AG04450 (cell line): ENCODE measurements at places on chromosomes 1 and 21.

DNA sequence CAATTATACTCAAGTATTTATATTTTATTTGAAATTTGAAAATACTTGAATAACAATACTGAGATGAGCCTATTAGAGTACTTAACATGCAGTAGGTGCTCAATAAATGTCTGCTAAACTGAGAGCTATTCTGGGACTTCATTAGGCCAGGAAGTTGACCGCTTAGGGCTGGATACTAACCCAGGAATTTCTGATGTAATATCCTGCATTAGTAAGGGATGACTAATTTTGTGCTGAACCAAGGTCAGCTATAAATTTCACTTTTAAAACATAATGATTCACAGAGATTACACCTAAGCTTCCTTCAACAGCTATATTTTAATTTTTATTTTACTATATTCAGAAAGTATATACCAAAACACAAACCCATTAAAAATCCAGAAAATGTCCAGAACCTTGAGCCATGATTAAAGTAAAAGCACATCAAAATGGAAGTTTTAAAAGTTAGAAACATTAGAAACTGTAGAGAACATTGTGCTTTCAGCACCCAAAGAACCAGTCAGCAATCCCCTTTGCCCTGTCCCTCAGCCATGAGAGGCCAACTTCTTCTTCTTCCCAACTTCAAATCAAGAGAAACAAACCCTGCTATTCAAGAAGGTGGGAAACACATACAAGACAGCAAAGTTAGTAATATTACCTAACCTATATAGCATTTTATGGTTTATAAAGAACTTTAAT lies 35.4 kb downstream of the WNT2B start:
- peak; percentile 63 for DNase-seq

- DNase-seq: peak; percentile 2
Measured at GRCh38 chr21:28485301-28486022, 507.2 kb downstream of the LTN1 start.

DNA sequence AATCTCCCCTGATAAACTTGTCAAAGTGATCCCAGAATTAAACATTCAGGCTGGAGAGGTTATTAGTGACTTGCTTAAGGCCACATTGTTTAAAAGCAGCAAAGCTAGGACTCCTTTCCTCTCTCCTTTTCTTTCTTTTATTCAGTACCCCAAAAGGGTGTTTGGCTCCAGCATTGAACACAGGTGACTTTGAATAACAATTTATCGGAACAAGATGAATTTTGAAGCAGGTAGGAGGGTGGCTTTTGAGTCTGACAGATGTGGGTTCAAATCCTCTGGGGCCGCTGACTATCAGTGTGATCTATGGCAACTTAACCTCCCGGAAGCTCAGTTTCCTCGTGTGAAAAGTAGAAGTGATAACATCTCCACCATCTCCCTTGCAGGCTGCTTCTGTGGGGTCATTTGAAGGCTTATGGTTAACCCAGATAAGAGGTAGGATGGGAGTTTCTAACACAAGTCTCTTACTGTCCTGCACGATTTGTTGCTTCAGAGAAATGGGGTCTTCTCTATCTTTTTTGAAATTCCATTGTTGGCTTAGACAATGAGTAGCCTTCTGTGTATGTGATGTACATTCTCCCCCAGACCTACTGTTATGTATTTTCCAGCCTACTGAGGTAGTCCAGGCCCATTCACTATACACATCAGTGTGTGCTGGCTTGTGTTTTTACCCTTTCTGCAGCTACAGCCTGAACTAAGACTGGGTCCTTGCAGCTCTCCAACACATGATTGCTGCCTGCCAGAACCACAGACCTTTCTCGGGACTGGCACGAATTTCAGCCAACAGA lies 29.0 kb downstream of the JUN start:
- DNase-seq: no peak

GRCh38 chr1:203238535-203238934 lies 9.1 kb upstream of the CHIT1 start:
- DNase-seq: no peak

- no peak for DNase-seq
Measured at GRCh38 chr1:203037509-203038190, 11.4 kb downstream of the PPFIA4 start.

GRCh38 chr1:116496380-116496779 lies 74.4 kb downstream of the CD58 start:
- DNase-seq: no peak

DNA sequence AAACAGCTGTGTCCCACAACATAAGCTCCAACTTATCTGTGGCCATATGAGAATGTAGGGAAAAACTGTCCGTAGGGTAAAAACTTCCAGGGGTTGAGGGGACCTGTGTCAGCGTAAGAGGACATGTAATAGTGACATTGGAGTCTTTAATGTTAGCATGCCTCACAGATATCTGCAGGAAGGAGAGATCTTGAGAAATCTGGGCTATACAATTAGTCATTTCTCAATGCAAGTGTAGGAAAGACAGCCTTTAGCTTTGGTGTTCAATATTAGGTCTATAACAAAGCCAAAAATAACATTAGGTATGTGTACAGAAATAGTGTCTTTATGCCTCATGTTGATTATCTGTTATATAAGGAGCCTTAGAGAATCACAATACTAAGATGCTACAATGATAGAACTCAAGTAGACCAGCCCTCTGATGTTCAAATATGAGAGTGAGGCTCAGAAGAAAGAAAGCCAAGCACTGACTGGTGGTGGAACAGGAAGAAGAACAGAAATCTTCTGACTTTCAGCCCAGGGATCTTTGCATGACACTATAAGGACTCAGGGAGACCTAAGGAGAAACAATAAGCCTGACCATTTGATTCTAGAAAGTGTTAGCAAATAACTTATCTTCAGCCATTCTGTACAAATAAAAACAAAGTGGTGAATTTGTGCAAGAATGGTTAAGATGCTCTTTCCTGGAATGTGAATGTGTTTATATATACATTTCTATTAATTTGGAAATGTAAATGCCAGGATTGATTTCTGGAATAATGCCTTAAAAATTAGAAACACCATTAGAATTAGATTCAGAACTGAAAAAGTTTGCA lies 152.6 kb downstream of the ZC3H11B start:
- no peak for DNase-seq

DNA sequence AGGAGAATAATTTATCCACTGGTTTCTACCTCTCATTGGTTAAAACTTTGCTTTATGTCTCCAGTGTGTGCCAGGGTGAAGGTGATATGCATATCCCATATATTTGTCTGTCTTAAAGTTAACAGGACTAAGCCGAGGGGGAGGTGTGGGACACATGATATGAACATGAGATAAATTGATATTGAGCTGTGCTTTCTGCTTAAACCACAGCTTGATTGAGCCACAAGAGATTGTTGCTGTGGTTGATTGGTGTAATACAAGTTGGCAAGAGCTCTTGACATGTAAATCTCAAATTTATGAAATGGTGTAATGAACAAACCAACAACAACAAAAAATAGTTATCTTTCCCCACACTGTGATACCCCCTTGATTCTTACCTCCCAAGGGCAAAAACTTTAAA lies 1295.5 kb upstream of the NCAM2 start:
- no peak for DNase-seq

- DNase-seq: peak; percentile 20
Measured at GRCh38 chr1:115089420-115090185, at the start of gene TSPAN2. TSPAN2 (minus strand) TSS chr1:115089503; CDS start chr1:115089432, 71 bp downstream.

- no peak for DNase-seq
Measured at GRCh38 chr1:80536461-80536860, 1264.3 kb upstream of the ADGRL2 start.

GRCh38 chr1:248834343-248834940 lies 3.6 kb upstream of the ZNF672 start:
- DNase-seq: no peak

DNA sequence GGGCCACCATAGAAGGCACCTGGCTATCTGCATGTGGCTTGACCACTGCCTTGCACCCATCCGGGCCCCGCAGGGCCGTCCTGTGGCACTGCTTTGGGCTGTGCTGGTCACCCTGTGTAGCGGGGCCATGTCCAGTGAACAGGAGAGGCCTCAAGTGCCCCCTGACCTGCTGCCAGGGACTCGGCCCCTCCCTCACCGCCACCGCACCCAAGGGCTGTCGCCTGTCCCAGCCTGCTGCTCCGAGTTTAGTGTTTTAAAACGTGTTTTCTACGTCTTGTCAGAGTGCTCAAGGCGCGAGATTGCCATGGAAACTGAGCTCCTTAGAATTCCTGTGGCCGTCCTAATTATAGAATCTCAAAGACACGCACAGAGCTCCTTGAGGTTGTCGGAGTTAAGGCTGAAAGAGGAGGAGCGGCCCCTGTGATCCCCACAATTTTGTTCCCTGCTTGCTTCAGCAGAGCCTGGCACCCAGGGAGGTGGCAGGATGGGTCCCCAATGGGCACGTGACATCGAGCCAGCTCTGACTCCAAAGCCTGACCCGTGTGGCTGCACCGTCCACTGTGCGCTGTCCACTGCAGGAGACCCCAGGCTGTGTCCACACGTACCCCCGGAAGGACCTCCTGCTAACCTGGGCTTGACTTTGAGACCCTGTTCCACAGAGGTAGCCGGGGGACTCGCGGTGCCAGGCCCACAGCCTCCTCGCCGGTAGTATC lies 66.2 kb downstream of the FAAP20 start:
- no peak for DNase-seq

GRCh38 chr1:54122992-54123391 lies 29.8 kb downstream of the CDCP2 start:
- DNase-seq: no peak

GRCh38 chr1:170661646-170662411 lies 2.1 kb upstream of the PRRX1 start:
- DNase-seq: no peak

DNA sequence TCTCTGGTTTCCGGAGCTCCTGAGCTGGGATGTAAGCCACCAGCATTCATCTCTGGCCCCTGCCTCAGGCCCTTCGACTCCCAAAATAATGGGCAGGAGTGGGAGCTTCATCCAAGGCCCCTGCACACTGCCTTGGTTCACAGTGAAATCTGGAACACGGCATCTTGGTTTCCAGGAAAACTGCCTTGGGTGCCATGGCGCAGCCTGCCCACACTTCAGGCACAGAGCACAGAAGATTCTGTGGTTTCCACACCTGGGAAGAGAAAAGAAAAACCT lies 48.8 kb upstream of the POFUT2 start:
- DNase-seq: no peak

DNA sequence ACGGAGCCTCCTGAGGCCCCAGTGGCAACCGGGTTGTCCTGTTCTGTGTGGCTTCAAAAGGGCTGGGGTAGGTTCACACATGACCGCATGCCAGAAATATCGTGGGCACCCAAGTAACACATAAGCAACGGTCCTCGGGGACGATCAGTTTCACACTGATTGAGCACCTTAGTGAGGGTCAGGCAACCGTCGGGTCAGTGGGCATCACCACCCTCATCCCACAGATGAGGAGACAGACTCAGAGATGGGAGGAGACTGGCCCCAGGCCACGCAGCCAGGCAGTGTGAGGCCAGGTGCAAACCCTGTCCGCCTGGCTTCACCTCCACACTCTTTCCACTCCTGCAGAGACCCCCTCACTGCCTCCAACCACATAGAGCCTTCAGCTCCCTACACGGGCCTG lies 309.8 kb downstream of the MATN1 start:
- DNase-seq: no peak

- peak; percentile 18 for DNase-seq
Measured at GRCh38 chr1:171817511-171818265, 23.6 kb upstream of the DNM3 start.

GRCh38 chr1:3366126-3367051 lies 88.1 kb upstream of the ARHGEF16 start:
- no peak for DNase-seq

DNA sequence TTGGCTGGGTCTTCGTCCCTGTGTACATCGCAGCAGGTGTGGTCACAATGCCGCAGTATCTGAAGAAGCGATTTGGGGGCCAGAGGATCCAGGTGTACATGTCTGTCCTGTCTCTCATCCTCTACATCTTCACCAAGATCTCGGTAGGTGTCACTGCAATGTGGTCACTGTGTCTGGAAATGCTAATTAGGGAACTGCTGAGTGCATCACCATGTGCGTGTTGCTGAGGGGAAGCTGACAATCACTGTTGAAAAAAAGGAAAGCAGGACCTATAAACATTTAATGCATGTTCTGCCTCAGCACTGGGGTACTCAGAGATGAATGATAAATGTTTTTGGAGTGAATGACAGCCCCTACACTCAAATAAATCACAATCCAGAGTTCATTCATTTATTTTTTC lies 6.8 kb downstream of the SLC5A9 start:
- DNase-seq: no peak

GRCh38 chr1:215992620-215993019 lies 425.5 kb downstream of the KCTD3 start:
- no peak for DNase-seq

DNA sequence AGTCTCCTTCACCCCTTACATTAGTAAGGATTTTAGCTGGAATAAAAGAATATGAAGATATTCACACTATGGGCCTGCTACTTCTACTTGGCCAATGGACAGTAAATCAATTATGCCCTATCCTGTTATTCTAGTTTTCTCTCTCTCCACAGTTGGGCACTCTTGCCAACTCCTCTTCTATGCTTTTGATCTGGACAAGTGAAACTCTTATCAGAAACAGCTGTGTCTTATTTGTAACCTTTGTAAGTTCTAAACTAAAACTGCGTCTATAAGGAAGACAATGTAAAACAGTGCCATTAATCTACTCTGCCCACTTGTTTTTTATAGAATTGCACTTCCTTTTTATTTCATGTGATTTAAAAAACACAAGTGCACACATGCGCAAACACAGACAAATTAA lies 244.0 kb upstream of the DMRTA2 start:
- DNase-seq: no peak

- no peak for DNase-seq
Measured at GRCh38 chr1:162236201-162236600, 140.5 kb downstream of the SPATA46 start.

DNA sequence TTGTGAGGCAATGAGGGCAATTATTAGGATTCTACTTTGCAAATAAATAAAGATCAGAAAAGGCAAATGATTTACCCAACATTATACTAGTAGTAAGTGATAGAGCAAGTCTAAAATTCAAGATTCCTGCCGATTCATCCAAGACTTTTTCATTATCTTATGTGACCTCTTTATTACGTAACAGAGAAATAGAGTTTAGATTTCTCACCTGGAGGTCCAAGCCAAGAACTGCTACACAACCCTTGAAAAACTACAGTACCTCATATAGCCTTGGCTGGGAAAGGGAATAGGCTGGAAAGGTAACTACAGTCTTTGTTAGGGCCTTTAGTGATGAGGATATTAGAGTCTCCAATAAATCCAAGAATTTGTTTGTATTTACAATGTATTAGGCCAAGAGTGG lies 13.3 kb downstream of the EEIG2 start:
- DNase-seq: no peak

DNA sequence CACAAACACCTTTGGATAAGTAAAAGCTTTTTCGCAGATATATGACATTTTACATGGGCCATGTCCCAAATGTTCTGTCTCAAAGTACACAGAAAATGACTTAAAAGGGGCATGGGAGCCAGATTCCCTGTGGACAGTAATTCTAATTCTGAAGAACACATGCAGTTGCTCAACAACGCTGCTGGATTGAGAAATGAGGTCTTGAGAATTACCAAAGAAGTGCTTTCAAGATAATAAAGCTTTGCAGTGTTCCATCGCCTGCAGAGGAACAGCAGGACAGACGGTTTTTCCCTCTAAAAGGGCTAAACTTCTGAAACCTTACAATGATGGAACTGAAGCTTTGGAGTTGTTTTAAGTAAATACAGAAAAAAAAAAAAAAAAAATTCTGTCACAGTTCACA lies 55.3 kb upstream of the HSPA13 start:
- DNase-seq: no peak

GRCh38 chr1:37438037-37438868 lies 36.1 kb upstream of the ZC3H12A start:
- DNase-seq: no peak
